ENCODE measurements at places on chromosomes 2 and 18. TPM values are rescaled to one million over a fixed set of nuclear protein-coding genes. Genes with fewer than 3 reads are reported as not detected.

Gene CD226
- total RNA-seq, result 6.4 TPM

Gene SERPINB3
- 464 TPM for total RNA-seq

Gene LYPD6
- 0.25 TPM for total RNA-seq

Gene ZNF385B
- total RNA-seq, result 11.5 TPM

Gene GPAT2
- 1.2 TPM for total RNA-seq

Gene SULT6B1
- total RNA-seq, result not detected

Gene LBX2
- not detected for total RNA-seq

Gene ACVR1
- 25.8 TPM for total RNA-seq

Gene SPC25
- total RNA-seq, result not detected

Gene REG3A
- not detected for total RNA-seq

Gene OR6B3
- not detected for total RNA-seq

Gene KCNE4
- total RNA-seq, result 4.9 TPM

Gene FEV
- total RNA-seq, result not detected

Gene CCDC138
- 4.9 TPM for total RNA-seq

Gene LRRC30
- not detected for total RNA-seq

Gene MAP3K19
- total RNA-seq, result not detected

Gene EIF2B4
- 37.1 TPM for total RNA-seq

Gene TTC27
- 12.5 TPM for total RNA-seq

Gene CDH20
- not detected for total RNA-seq

Gene KCNJ13
- total RNA-seq, result not detected

Gene WDFY1
- total RNA-seq, result 44.2 TPM

Gene FBXO15
- total RNA-seq, result not detected

Gene ZSWIM2
- total RNA-seq, result not detected

Gene POTEC
- not detected for total RNA-seq

Gene CHCHD5
- total RNA-seq, result 30.7 TPM

Gene STK11IP
- 11.3 TPM for total RNA-seq

Gene FSHR
- total RNA-seq, result not detected

Gene BOLL
- total RNA-seq, result not detected

Gene SPEG
- 28.2 TPM for total RNA-seq

Gene CPLX4
- total RNA-seq, result not detected

Gene TNFRSF11A
- total RNA-seq, result 3.9 TPM

Gene PARD3B
- 12.3 TPM for total RNA-seq

Gene SERPINB12
- 20.1 TPM for total RNA-seq

Gene ACMSD
- not detected for total RNA-seq

Gene FAM136A
- total RNA-seq, result 12.5 TPM

Gene COL3A1
- 123 TPM for total RNA-seq

Gene ZNF396
- 0.98 TPM for total RNA-seq

Gene IWS1
- 40.8 TPM for total RNA-seq

Gene KYNU
- total RNA-seq, result 3.7 TPM
